ENCODE measurements at places on chromosomes 11 and 22. TPM values are rescaled to one million over a fixed set of nuclear protein-coding genes. Genes with fewer than 3 reads are reported as not detected.

The FOLH1 gene
- 1.7 TPM for total RNA-seq

The SLC5A4 gene
- 0.05 TPM for total RNA-seq

The MYBPC3 gene
- total RNA-seq, result not detected

The IFITM5 gene
- not detected for total RNA-seq

The ROM1 gene
- 13.0 TPM for total RNA-seq

The UBQLNL gene
- total RNA-seq, result not detected

The ZDHHC8 gene
- 7.7 TPM for total RNA-seq

Data from A375 (cell line).